HuH-7 (cell line): ENCODE measurements at places on chromosomes 16 and 17.

- DNase-seq, result no peak
These were observed 91.7 kb upstream of the WSCD1 start for GRCh38 chr17:5978496-5978895.

- DNase-seq, result no peak
These were observed 96.7 kb upstream of the HSBP1 start for GRCh38 chr16:83711069-83711468.

DNA sequence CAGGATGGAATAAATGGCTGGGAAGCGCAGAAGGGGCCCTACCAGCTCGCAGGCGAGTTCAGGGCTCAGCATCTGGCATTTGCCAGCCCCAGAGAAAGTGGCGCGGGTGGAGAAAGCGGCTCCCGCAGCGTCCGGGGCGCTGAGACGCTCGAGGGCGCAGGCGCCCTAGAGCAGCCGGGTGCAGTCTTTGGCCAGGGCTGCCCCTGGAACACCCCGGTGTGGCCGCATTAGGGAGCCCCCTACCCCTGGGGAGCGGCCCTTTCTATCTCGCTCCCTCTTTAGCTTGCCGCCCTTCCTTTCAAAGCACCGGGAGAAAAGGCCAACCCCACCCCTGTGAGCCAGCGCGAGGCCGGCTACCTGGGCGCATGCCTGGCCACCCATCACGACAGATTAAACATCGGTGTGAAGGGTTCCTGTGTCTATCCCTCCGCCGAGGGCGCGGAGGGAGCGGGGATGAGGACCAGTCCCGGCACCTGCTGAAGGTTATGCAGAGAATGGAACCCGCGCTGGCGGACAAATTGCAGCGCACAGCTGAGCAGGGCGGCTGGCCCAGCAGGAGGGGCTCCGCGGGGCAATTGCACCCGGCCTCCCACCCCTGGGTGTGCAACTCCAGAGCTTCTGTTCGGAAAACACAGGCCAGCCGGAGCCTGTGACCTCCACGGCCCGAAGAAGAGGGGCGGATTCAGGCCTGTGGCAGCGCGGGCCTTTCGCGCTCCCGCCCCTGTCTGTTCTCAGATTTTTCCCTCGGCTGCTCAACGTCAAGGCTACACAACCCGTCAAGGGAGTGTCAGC, 15.6 kb upstream of the FOXF1 start:
- no peak for DNase-seq

DNA sequence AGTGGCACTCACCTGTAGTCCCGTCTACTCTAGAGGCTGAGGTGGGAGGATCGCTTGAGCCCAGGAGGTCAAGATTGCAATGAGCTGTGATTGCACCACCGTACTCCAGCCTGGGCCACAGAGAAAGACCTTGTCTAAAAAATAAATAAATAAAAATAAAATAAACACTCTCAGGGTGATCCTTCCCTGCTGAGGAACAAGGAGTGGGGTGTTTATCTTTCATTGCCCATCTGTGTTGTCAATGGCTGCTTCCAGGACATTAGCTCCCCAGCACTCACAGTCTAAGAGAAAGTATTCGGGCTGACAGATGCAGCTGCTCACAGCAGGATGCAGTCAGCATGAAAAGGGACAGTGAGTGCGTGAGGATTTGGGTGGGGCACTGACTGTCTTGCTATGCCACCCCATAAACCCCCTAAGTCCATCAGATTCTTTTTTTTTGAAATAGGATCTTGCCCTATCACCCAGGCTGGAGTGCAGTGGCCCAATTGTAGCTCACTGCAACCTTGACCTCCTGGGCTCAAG, 31.3 kb upstream of the RBBP6 start:
- DNase-seq, result no peak

GRCh38 chr17:41620583-41621434, 3.6 kb downstream of the KRT17 start:
- no peak for DNase-seq

GRCh38 chr17:73652886-73653480, 8.7 kb upstream of the SDK2 start:
- no peak for DNase-seq

DNA sequence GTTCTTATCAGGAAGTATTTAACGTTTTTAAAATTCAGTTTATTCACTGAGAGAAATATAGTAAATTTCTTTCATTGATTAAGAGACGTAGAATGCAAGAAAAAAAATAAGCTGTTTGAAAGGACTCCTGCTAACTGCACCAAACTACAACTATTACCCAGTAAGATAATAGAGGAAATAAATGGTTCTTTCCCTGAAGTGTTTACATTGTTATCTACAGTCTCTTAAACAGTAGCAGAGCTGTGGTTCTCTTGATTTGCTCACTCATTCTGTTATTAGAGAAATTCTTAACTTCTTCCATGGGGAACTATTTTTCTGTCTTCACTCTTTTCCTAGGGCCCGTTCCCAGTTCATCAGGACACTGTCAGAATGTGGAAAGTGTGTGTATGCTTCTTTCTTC, 973.0 kb downstream of the KCNJ2 start:
- no peak for DNase-seq

GRCh38 chr16:66354034-66354909, 12.2 kb upstream of the CDH5 start:
- DNase-seq, result no peak

DNA sequence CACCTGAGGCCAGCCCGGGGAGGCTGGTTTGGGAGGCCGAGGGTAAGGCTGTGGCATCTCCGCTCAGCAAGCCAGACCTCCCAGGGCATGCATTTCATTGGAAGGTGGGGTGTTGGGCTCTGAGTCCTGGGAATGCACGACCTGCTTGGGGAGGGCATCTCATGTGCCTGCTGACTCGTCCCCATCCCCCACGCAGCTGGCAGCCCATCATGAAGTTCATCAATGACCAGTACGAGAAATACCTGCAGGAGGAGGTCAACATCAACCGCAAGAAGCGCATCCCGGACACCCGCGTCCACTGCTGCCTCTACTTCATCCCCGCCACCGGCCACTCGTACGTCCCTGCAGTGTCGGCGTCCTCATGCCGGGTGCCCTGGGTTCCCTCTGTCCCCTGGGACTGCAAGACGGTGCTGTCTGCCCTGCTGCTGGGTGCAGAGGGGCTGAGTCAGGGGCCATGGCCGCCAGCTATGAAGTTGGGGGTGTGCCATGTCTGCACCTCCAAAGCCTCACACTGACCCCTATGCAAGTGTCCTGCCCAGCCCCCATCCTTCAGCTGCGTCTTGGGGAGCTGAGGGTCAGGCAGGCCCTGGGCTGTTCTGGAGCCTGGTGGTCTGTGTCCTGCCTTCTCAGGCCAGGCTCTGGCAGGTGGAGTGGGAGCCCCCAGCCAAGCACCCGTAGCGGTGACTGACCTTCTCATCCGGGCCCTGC, 347.9 kb downstream of the SEC14L1 start:
- DNase-seq, result no peak

DNA sequence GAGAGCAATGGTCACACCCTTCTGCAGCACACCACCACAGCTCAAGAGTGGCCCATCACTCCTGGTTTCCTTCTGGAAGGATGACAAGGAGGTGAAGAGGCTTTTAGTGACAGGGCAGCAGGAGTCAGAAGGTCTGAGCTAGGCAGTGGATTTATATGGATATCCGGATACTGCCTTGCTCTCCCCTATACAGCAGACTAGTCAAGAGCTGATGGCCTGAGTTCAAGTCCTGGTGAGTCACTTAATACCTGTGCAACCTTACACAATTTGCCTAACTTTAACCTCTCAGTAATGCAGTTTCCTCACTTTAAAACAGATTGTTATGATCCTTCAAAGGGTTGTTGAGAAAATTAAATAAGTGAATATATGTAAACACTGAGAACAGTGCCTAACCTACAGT, 22.9 kb downstream of the MYO18A start:
- no peak for DNase-seq

DNA sequence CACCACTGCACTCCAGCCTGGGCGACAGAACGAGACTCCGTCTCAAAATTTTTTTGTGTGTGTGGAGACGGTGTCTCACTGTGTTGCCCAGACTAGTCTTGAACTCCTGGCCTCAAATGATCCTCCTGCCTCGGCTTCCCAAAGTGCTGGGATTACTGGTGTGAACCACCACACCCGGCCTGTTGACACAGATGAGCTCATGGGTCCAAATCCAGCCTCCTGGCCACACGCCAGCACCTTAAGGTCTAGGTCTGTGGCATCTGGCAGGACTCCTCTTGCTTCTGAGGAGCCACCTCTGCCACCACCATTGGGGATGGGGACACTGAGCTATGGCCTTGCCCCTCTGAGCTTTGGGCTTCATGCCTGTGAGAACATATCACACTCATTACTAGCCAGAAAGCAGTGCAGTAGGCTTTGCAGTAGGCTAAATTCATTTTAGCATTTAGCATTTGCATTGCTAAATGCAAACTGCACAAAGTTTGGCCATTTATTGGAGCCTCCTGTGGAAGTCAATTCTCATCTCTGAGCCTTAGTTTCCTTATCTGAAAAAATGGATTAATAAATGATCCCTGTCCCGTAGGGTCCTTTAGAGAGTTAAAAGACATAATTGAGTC, 5.5 kb upstream of the CDIPT start:
- no peak for DNase-seq

DNA sequence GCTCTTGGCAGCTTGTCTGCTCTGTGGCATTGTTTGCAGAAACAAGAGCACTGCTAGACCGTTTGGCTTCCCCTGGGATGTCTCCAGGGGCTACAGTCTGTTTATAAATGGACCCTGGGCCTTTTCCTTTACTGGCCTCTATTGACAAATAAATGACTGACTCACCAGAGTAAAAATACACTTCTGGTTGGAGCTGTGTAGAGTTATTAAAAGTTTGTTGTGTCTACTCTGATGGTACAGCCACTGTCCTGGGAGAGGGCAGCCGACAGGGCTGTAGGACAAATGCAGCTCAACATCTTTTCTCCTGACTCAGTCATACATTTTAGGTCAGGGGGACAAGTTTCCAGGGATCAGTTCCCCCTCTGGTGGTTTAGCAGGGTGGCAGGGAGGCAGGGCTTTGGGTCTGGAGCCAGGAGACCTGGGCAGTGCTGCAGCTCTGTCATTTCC, 30.0 kb downstream of the FOXL1 start:
- no peak for DNase-seq

DNA sequence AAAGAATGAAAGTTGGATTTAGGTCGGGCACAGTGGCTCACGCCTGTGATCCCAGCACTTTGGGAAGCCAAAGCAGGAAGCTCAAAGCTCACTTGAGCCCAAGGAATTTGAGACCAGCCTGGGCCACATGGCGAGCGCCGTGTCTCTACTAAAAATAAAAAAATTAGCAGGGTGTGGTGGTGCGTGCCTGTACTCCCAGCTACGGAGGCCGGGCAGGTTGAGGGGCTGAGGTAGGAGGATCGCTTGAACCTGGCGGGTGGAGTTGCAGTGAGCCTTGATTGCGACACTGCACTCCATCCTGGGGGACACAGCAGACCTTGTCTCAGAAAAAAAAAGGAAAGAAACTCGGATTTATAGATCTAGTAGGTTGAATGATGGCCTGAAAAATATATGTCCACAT, 37.4 kb upstream of the RPH3AL start:
- no peak for DNase-seq

GRCh38 chr16:86523166-86523740, 12.9 kb downstream of the FOXF1 start:
- no peak for DNase-seq

DNA sequence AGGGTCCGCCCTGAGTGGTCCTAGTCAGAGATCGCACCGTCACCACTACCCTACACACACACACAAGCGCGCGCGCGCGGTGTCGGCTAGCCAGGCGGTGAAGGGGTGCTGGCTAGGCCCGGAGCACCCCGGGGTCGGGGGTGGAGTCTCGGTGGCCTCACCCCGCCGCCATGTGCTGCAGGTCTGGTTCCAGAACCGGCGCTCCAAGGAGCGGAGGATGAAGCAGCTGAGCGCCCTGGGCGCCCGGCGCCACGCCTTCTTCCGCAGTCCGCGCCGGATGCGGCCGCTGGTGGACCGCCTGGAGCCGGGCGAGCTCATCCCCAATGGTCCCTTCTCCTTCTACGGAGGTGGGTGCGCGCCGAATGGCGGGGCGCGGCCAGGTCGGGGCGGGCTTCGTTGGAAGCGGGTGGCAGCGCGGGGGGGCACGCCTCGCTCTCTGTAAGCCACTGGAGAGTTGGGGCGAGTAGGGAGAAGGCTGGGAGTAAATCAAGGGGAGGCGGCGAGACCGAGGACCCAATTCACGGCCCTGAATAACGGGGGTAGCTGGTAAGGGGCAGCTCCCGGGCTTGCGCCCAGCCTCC, 4.8 kb downstream of the LHX1 start:
- DNase-seq, result no peak

- no peak for DNase-seq
These were observed 80.0 kb downstream of the ATF7IP2 start for GRCh38 chr16:10465821-10466220.

DNA sequence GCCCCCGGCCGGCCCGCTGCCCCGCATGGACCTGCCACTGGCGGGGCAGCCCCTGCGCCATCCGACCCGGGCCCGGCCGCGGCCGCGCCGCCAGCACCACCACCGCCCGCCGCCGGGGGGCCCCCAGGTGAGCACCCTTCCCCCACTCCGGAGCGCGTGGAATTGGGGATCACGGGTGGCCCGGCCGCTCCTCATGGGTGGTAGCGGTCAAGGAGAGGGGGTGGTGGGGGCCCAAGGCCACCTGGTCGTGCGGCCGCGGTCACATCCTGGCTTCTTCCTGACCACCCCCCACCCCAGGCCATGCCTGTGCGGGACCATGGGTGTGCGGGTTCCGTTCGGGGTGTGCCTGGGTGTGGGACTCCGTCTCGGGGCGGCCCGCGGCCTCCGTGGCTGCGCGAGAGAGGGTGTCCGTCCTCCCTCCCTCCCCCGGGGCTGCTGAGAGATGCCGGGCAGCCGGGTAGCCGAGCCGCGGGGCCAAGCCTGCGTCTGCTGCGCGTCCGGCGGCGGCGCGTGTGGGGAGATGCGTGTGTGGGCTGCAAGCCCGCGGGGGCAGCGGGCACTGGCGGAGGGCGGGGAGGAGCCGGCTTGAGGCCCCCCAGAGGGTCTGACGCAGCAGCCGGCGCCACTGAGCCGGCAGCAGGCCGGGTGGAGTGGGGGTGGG, 6.8 kb downstream of the ACD start:
- no peak for DNase-seq

DNA sequence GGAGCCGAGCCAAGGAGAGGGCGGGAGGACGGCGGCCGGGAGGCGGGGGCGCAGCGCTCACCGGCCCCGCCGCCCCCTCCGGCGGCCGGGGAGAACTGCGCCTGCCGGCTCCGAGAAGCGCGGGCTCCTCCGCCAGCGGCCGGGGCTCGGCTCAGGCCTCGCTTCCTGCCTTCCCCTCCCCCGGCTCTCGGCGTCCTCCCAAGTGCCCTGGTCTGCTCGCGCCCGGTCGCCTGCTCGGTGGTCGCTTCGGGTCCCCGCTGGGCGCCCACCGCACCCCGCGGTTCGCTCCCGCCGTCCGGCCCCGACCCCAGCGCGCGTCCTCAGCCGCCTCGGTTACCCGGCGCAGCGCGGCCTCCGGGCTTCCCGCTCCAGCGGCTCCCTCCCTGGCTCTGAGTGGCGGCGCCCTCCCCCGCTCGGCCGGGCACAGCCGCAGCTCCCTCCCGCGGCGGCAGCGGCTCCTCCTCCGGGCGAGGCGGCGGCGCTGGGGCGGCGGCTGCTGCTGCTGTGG, 313 bp downstream of the UBTF start:
- peak; percentile 70 for DNase-seq

GRCh38 chr16:1297018-1297696, 12.3 kb upstream of the UBE2I start:
- no peak for DNase-seq
